SJSA1 (cell line): ENCODE measurements at places on chromosomes 1 and 21.

GRCh38 chr1:20423169-20423795 lies 62.7 kb downstream of the CAMK2N1 start:
- no peak for DNase-seq

DNA sequence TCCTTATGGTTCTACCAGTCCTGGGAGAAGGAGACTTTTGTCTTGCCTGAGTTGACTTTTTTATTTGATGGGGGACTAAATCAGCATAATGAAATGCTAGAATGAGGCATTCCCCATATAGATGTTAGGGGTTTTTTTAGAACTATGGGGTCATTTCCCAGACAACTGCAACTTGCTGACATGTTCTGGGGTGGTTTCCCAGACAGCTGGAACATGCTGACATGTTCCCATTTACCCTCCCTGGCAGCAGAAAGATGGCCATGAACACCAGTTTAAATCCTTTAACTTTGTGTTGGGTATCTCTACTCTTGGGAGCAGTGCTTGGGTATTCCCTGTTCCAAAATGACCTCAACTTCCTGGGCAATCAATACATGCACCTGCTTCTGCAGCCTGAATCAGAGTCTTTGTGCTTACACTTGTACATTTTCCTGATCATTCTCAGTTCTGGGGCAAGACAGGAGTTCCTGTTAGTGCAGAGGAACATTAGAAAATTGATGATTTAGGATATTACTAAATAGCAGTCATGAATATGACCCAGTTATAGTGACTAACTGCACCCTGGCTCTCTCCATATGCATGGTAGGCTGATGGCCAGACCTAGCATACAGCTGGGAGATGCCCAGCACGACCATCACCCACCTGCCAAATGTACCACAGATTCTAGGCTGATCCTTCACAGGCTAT lies 75.4 kb upstream of the CD5L start:
- no peak for DNase-seq

- DNase-seq: no peak
Measured at GRCh38 chr1:204416589-204417073, 5.0 kb upstream of the PPP1R15B start.

DNA sequence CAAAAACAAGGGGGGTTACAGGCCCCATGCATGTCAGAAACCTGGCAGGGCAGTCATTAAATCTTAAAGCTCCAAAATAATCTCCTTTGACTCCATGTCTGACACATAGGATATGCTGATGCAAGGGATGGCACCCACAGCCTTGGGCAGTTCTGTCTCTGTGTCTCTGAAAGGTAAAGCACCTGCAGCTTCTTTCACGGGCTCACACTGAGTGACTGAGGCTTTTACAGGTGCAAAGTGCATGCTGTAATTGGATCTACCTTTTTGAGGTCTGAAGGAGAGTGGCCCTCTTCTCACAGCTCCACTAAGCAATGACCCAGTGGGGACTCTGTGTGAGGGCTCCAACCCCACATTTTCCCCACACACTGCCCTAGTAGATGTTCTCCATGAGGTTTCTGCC lies 1309.0 kb upstream of the B3GALT2 start:
- DNase-seq: no peak

GRCh38 chr1:162191396-162192305 lies 122.2 kb downstream of the NOS1AP start:
- DNase-seq: no peak

- DNase-seq: no peak
Measured at GRCh38 chr1:41529621-41530395, 45.3 kb upstream of the EDN2 start.

GRCh38 chr21:34344584-34344983 lies 19.2 kb upstream of the KCNE2 start:
- no peak for DNase-seq

DNA sequence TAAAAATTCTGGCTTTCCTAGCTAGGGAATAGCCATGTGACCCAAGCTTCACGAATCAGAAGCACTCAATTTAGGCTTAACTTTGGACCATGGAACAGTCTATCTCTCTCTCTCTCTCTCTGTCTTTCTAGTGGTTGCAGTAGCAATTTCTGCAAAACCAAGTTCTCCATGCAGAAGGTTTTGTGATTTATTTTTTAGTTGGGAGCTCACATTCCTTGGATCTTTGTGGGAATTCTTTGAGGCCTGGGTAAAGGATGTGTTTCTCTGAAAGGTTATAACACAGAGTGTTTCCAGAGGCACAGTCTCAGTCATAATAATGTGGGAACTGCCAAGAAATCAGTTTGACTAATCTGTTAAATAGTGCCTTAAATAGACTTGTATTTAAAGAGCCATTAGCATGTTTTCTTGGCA lies 112.3 kb upstream of the COL11A1 start:
- DNase-seq: peak; percentile 76

DNA sequence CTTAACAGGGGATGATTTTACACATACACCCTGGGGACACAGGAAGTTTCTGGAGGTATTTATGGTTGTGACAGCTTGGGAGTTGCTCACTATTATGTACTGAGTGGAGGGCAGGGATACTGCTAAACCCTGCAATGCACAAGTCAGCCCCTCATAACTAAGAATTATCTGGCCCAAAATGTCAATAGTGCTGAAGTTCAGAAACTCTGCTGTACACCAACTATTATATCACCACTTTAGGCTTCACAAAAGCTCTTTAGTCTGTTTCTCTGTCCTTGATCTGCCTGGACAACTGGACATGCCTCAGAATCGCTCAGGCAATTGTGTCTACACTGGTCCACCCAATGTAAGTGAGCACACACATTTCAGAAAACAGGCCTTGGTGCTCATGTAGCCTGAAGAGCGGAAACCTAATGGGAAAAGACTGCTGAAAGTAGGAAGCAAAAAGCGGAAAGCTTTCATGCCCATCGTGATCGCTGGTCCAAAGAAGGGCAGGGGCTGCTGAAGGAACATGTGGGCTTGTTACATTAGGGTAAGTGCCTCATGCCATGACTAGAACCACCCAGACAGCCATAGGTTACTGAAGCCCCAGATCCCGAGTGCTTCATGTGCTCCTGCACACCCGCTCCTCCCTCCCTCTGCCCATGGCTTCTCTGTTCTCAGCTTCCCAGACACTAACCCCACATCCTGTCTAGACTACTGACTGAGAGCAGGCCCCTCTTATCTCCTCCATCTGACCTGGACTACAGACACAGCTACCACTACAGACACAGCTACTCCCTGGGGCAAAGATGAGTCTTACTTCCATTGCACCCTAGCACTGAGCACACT lies 73.5 kb downstream of the LRIG2 start:
- DNase-seq: no peak

GRCh38 chr1:67886076-67886475 lies 52.8 kb upstream of the GNG12 start:
- DNase-seq: no peak

DNA sequence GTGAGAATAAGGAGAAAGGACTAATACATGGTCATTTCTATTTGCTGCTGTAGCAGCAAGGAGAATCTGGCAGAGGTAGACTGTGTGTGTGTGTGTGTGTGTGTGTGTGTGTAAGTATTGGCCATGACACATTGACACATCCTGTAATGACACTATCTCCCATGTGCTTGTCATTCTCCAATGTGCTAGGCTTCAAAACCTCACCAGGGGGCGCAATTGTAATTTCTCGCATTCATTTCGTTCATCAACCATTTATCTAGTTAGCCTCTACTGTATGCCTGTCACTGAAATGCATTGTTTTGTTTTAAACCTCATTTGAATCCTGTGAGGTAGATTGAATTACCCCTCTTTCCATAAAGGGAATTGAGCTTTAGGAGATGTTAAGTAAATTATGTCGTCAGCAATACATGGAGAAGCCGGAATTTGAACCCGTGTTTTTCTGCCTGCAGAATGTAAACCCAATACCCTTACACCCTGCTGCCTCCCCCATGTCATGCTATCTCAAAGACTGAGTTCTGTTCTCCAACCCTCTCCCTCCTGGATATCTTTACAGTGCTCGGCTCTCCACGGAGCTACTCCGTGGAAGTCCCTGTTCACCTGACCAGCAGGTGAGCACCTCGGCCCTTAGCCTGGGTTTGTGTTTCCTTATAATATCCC lies 100.8 kb downstream of the UCK2 start:
- no peak for DNase-seq

DNA sequence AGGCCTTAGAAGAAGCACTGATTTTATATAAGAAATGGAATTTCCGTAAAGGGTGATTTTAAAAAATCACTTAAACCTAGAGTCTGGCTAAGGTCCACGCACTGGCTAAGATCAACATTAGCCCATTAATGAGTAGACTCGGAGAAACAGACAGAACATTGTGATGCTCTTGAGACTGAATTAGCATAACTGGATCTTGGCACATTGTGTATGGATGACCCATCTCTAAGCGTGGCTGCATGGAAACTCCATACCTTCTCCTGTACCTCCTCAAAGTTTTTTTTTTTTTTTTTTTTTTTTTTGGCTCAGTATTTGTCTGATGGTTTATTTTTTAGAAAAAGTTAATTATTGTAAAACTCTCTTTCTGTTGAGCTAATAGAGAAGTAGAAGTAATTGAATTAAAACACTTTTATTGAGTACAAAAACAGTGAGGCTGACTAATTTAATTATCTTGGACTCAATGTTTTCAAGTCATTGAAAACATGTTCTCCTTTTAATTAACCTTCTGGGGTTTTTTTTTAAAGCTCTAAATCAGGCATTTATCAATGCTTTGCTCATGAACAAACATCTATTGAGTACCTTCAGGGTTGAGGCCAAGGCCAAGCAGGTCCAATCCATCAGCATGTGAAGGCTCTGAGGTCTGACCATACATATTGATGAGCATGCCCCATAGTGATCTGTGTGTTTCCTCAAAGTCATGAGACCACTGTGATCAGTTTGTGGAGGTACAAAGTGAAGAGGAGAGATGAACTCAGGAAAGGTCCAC lies 74.0 kb downstream of the TLR5 start:
- DNase-seq: no peak

- no peak for DNase-seq
Measured at GRCh38 chr1:169392406-169392805, 24.4 kb downstream of the BLZF1 start.

- DNase-seq: peak; percentile 81
Measured at GRCh38 chr1:6116137-6116536, 64.0 kb downstream of the CHD5 start.

- no peak for DNase-seq
Measured at GRCh38 chr1:27374362-27375086, at the start of gene FCN3. FCN3 (minus strand) TSS chr1:27374824; CDS start chr1:27374818, 6 bp downstream.

GRCh38 chr1:19712928-19713327 lies 48.3 kb downstream of the HTR6 start:
- no peak for DNase-seq

GRCh38 chr21:38936240-38936639 lies 130.5 kb downstream of the ETS2 start:
- no peak for DNase-seq

DNA sequence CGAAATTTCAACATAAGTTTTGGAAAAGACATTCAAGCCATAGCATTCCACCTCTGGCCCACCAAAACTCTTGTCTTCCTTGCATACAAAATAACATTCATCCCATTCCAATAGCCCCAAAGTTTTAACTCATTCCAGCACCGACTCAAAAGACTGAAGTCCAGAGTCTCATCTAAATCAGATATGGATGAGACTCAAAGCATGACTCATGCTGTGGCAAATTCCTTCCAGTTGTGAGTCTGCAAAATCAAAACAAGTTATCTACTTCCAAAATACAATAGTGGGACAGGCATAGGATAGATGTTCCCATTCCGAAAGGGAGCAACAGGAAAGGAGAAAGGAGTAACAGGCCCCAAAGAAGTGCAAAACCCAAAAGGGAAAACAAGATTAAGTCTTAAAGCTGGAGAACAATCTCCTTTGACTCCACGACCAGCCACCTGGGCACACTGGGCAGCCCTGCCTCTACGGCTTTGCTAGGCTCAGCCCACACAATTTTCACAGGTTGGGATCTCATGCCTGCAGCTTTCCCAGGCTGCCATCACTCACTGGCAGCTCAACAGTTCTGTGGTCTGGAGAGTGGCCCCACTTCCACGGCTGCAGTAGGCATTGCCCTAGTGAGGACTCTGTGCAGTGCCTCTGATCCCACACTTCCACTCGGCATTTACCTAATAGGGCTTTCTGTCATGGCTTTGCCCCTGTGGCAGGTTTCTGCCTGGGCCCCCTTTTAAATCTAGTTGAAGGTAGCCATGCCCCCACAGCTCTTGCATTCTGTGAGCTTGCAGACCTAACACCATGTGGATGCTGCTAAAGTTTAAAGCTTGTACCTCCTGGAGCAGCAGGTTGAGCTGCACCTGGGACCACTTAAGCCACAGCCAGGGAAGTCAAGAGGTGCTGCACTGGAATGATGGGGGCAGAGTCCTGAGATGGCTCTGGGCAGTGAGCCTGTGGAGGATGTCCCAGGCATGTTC lies 51.0 kb downstream of the RUNX3 start:
- peak; percentile 29 for DNase-seq

DNA sequence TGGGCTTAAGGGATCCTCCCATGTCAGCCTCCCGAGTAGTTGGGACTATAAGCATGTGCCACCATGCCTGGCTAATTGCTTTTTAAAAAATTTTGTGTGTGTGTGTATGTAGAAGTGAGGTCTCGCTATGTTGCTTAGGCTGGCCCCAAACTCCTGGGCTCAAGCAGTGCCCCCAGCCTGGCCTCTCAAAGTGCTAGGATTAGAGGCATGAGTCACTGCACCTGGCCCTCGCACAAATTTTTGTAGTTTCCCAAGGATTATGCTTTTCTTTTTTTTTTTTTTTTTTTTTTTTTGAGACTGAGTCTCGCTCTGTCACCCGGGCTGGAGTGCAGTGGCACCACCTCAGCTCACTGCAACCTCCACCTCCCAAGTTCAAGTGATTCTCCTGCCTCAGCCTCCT lies 144.4 kb upstream of the HNRNPU start:
- DNase-seq: no peak

- no peak for DNase-seq
Measured at GRCh38 chr1:234143681-234144080, 229.6 kb upstream of the COA6 start.

DNA sequence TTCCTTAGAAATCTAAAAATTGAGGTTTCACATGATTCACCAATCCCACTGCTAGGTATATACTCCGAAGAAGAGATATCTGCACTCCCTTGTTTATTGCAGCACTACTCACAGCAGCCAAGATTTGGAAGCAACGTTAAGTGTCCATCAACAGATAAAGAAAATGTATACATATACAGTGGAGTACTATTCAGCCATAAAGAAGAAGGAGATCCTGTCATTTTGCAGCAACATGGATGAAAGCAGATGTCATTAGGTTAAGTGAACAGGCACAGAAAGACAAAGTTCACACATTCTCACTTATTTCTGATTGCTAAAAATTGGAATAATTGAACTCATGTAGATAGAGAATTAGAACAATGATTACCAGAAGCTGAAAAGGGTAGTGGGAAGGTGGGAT lies 56.4 kb downstream of the RABGAP1L start:
- DNase-seq: no peak

DNA sequence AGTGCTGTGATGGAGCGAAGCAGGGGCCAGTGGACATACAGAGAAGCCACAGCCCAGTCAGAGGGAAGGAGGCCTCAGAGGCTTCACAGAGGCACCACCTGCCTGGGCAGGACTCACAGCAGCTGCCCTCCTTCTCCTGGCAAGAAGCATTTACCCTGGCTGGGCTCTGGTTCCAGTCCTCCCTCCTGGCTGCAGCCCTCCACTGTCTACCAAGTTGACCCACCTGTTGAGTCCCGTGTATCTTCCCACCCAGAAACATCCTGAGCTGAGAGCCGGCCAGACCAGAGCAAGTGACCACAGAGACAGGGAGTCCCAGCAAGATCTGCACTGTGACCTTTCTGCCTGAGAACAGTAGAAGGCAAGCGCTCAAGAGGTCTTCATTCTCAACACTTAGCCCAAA lies 49.7 kb downstream of the GLIS1 start:
- DNase-seq: no peak
